HepG2 (cell line): ENCODE measurements at places on chromosomes 1 and 21.

DNA sequence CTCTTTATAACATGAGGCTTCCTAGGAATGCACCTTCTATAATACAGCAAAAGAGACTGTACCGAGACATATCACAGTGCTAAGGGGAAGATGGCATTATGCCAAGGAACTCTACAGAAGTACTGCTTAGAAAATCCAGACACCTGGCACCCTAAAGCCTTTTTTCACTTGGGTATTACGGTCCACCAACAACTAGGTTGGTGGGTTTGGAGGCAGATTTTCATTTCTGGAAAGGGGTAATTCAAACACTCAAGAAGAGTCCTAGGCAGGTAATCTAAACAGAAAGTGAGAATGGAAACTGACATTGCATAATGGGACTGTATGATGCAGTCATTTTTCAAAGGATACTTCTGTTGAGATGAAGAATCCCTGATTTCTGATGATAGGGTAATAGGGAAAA, 19.6 kb downstream of the SCMH1 start:
- DNase-seq = no peak

- DNase-seq = no peak
These were observed 505.2 kb upstream of the NR5A2 start for GRCh38 chr1:199522338-199522737.

GRCh38 chr1:151372058-151372934, at the start of gene SELENBP1:
Gene SELENBP1, minus strand, starts transcription at chr1:151372705. Its CDS starts 64 bp downstream, at chr1:151372641.
- DNase-seq = peak; percentile 81

DNA sequence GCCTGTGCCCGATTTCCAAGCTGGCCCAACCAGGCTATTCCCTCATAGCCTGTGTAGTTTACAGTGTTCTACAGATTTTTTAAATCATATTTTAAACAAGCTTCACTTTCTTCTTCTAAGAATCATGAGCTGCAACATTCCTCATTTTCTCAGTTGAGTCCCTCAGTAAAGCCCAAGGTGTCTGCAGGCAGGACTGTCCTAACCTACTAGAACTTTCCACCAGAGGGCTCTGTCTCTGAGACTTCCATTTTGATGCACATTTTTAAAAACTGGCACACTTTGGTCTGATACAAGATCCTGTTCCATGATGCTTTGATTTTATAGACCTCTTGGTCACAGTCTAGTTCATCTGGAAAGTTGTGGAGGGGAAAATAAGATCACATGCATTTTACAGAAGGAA, 21.6 kb upstream of the SLAMF6 start:
- no peak for DNase-seq

DNA sequence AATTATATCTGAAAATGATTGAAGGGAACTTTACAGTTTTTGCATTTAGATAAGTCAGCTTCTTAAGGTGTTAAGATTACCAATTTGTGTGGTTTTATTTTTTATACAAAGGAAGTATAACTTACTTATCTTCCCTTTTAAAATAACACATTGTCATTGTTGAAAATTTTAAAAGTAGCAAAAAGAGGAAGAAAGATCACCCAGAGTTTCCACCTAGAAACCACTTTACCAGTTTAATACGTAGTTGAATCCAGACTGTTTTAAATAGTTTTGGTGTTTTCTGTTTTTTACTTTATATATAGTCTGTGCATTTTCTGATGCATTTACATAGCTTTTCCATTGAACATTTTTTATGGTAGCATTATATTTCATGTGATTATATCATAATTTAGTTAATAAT, 6.1 kb downstream of the CCDC18 start:
- DNase-seq = no peak

DNA sequence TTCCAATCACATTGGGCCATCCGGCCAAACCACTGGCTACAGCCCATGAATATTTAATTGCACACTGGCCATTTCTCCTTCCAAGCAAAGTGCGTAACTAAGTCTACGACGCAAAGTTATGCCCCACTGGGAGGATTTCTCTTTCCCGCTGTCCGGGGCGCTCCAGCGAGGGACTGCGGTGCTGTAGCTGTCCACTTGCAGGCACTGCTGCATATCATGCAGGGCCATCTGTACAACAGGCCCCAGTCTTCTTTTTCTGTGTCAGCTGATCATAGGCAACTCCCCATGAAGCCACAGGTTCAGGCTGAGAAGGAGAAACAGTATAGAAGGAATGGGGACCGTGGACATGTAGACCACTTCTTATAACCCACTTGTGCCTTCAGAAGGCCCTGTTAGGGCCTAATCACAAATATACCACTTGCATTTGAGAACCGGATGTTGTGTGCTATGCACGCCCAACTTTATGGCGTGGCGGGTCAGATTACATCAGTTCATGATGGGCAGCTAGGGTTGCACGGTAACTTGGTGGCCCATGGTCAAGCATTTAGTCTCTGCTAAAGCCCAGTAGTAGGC, 58.0 kb downstream of the ADSS2 start:
- no peak for DNase-seq

- no peak for DNase-seq
These were observed 158.5 kb upstream of the ESRRG start for GRCh38 chr1:216881695-216882094.

DNA sequence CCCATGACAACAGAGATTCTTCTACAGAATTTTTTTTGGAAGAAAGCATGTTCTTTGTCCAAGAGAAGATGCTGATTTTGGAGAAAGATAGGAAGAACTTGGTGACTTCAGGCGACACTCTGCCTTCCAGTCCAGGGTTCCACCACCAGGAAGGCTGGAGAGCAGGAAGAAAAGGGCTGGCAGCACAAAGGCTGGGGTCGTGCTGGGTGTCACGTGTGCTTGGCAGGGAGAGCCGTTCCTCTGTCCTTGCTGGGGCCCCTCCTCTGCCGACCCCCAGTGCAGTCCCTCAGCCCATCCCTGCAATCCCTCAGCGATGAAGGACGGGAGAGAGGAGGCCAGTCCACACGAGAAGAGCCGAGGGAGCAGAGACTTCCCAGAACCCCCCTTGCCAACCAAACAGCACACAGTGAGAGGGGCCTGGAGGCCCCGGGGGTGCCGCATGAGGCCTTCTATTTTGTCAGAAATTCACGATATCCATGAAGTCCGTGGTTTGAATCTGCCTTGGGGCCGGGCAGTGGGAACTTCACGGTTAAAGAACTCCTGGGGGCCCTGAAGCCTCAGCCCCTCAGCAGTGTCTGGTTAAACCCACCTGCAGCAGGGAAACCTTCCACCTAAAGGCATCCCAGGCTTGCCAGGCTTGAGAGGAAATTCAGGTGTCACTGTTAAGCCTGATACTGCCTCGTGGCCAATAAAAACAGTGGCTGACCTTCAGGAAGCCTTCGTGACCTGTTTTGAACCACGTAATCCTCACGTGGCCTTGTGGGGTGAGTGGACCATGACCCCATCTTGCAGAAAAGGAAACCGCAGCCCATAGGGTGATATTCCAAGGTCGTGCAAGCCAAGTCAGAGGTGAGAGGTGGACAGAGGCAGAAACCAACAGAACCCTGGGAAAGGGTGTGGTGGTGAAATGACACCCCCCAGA, 3.4 kb downstream of the KRTAP10-12 start:
- DNase-seq = peak; percentile 32

- DNase-seq = no peak
These were observed 12.6 kb upstream of the CD34 start for GRCh38 chr1:207923561-207923960.
